ENCODE measurements at places on chromosomes 2 and 18.

- no peak for DNase-seq
These were observed 21.5 kb upstream of the SPRED2 start for GRCh38 chr2:65453916-65454315.

GRCh38 chr2:35199298-35199697, 1156.3 kb upstream of the CRIM1 start:
- DNase-seq: no peak

DNA sequence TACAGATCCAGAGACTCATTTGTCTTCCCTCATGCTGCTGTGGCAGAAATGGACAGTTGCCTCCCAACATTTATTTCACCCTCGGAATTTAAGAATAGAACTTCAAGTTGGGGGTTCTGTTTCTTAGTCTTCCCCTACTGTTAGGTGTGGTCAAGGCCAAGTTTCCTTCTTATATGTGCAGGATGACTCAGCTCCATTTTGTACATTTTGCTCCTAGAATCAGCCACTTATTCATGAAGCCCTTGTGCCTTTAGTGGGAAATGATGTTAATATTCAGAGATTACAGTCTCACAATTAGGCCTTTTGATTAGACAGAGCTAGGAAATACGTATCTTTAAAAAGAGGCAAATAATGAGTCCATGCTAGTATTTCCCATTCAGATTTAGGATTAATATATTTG, 46.2 kb upstream of the ELOA2 start:
- no peak for DNase-seq

GRCh38 chr2:81984969-81985637, 1680.6 kb upstream of the LRRTM1 start:
- DNase-seq: no peak

GRCh38 chr18:65755616-65756015, 4.8 kb downstream of the CDH7 start:
- DNase-seq: no peak

Data from NCI-H1092 (cell line).